Stimulated activated CD4-positive, alpha-beta T cell treated with anti-CD3 and anti-CD28 coated beads, Interleukin-4, amount 100 ng/mL, for 48 hours (primary cell): ENCODE measurements at places on chromosomes 11 and 22.
A peak's percentile ranks its signal among the peaks of the same experiment; 100 is the strongest.

DNA sequence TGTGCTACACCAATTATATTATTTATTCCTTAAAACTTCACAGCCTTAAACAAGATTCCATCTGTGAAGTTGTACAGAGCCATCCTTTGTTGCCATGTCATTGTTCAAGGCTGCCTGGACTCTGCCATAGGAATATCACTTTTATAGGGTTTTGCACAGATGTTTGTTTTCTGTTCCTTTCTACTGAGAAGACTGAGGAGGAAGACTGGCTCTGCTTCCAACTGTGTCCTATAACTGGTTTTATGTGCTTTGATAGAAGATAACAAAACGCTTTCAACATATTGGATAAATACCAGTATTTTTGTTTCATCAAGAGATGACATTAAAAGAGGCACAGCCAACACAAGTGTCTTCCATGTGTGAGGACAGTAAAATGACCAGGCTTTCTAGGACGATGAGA lies 120.6 kb downstream of the CD44 start:
- no peak for DNase-seq

DNA sequence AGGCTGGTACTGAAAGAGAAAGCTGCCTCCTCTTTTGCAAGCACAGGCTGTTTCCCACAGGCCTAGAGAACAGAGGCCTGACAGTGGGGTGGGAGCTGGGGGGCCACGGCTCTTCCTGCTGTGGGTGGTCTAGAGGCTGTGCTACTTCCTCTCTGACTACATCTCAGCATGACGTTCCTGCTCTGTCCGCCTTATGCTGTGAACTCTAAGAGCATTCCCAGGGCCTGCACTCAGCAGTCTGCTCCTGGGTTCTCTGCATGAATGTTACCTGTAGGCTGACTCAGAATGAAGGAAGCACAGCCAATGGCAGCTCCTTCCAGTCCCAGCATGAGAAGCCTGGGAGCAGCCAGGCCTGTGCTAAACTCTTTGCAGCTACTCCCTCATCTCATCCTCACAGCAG lies 534.3 kb downstream of the NTM start:
- no peak for DNase-seq

- DNase-seq, result no peak
Observed at GRCh38 chr11:66012371-66012945, 650 bp downstream of the CST6 start.

GRCh38 chr11:95308512-95309035 lies 77.6 kb upstream of the SESN3 start:
- DNase-seq, result no peak

DNA sequence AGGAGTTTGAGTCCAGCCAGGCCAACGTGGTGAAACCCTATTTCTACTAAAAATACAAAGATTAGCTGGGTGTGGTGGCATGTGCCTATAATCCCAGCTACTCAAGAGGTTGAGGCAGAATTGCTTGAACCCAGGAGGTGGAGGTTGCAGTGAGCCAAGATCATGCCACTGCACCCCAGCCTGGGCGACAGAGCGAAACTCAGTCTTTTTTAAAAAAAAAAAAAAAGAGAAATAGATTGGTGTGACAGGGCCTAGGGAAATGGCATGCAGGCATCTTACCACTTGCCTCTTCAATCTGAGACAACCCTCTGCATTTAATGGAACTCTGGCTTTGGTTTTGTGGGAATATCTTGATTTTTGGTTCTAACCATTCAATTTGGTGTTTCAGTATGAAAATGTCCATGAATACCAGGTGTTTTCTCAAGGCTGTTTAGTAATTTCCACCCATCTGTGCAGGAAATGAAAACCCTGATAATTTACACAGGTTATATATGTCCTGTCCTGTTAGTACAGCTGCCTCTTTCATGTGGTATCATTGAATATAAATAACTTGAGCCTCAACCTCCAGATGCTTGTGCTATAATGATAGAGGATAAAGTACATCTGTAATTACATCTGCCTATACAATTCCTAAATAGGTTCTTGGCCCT lies 8.4 kb downstream of the XBP1 start:
- no peak for DNase-seq

DNA sequence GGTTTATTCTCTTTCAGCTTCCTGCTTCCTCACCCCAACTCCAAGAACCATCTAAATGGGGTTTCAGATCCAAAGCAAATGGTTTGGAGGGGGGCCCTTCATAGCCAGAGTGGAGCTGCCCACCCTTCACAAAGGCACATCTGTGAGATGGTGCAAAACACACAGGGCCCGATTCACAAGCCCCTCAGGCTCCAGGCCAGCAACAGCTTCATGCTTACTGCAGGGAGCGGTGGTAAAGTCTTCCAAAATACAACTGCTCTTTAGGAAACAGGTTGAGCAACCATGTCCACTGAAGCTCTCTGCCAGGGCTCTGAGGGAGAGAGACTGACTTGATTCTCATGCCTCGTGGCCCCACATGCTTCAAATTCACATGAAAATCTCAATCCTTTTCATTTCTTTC lies 213.0 kb upstream of the NARS2 start:
- DNase-seq, result no peak

- DNase-seq, result no peak
Observed at GRCh38 chr22:19599626-19600243, 75.5 kb upstream of the CLDN5 start.

DNA sequence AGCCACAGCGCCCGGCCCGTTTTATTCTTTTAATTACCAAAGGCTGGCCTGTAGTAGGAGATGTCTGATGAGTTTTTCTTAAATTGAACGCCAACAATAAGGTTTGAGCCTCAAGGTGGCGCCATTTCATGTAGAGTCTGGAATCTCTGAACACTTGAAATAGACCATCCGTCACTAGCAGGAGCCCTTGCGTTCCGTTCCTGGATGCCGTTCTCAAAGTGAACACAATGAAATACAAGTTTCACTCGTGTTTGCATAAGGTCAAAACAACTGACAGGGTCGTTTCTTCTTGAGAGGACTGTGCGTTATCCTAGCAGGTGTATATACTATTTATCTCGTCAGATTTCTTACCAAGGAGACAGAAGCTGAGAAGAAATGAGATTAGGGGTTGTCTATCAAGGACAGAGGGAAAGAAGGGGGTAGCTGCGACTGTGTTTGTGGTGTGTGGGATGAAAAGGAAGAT lies 18.7 kb upstream of the SCGB1D1 start:
- DNase-seq, result peak; percentile 73

- no peak for DNase-seq
Observed at GRCh38 chr22:47162865-47163264, 400.4 kb downstream of the TBC1D22A start.

GRCh38 chr11:83970061-83970671 lies 684.0 kb upstream of the CCDC90B start:
- no peak for DNase-seq

GRCh38 chr22:22026157-22026831 lies 43.7 kb upstream of the TOP3B start:
- no peak for DNase-seq

DNA sequence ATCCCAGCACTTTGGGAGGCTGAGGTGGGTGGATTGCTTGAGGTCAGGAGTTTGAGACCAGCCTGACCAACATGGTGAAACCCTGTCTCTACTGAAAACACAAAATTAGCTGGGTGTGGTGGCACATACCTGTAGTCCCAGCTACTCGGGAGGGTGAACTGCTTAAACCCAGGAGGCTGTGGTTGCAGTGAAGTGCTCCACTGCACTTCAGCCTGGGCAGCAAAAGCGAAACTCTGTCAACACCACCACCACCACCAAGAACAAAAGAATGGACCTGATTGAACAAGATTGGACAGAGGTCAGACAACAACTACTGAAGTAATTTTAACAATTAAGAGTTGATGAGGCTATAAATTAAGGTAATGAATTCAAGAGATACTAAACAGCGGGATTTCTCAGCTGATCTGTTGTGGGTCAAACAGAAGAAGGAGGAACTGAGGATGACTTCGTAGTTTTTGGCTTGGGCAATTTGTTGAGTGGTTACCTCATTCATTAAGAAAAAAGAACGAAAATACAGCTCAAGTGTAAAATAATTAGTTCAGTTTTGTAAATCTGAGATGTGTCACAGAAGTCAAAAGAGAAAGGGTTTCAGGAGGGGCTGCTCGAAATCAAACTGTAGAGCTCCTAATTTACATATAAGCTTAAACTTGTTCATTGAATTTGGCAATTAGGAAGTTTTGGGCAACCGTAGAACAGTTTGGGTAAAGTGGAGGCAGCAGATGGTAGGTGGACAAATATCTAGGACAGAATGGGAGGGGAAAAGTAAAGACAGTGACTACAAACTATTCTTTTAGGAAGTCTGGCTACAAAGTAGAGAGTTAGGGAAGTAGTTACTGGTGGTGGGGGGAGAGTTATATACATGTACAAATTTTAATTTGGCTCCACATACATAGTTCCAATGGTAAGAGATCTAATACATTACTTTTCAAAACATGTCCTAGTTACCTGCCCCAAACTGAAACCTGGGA lies 4.5 kb downstream of the IL18 start:
- DNase-seq, result no peak

DNA sequence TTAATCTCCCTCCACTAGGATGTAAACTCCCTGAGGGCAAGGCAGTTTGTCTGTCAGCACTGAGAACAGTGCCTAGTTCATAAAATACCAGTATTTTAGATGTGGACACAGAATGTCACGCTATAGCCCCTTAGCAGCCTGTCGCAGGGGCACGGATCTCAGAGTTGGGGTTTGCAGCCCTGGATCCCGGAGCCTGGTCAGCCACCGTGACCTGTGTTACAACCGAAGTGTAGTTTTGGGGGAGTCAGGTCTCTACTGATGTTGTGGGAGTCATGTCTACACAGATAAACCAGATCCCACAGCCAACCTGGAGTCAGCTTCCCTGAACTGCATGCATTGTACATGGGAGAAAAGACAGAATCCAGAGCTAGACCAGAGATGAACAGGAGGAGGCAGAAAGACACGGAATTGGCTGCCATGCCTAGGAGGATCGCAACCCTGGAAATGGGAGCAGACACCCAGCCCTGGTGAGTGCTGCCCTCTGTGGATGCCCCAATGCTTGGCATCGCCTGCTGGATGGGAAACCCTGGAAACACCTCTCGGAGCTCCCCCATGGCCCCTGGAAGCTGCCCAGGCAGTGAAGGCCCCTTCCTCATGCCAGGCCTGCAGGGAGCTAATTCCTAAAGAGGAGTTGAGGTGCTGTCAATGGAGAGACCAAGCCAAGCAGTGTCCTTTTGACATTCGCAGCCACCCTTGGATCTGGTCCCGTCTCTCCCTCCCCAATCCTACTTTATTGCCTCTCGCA lies 851.3 kb downstream of the TBC1D22A start:
- no peak for DNase-seq

DNA sequence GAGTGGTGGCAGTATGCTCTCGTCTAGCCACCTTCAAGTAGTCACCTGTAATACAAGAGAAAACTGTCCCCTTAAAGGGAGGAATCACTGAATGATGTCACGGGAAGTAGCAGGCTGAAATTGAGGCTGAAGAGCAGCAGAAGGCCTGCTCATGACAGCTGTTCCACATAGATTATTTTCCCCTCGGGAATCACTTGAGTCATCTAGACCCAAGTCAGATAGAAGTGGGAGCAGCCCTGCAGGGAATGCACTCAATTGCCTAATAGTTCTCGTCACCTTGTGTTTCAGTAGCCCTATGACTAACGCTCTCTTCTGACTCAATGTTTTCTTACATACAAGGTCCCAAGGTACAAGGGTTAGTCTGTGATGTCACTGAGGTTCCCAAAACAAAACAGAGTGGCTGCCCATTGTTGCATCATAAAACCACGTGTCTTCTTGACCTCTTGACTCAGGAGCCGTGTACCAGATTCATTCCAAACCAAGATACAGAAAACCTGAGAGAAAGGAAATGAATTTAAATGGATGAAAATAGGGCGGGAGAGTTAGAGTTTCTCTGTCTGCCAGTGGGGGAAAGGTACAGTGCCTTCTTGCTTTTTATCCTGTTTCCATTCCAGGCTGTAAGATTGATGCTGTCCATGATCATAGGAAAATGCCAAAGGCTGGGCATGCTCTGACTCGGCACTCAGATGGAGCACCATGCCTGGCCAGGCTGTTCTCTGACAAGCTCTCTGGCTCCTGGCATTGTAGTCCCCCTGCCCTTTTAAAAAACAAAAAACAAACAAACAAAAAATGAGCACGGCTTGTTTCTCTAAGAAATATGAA lies 21.6 kb upstream of the C11orf96 start:
- no peak for DNase-seq

DNA sequence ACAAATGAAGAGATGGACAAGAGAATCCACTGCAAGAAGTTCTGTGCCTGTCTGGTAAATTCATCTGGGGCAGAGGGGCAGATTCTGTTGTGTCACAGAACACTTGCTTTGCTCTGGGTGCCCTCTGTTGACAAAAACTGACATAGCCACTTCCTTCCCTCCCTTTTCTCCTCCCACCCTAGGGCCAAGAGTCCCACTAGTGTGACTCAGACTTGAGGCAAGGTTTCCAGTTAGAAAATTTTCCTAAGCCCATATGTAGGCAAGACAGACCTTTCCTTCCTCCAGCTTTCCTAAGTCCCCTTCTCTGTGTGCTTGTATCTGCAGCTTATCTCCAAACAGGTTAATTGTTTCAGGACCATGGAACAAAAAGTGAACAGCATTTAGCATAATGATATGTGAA lies 106.8 kb downstream of the RBFOX2 start:
- DNase-seq, result no peak

GRCh38 chr11:100592619-100593260 lies 94.3 kb upstream of the ARHGAP42 start:
- DNase-seq, result no peak

DNA sequence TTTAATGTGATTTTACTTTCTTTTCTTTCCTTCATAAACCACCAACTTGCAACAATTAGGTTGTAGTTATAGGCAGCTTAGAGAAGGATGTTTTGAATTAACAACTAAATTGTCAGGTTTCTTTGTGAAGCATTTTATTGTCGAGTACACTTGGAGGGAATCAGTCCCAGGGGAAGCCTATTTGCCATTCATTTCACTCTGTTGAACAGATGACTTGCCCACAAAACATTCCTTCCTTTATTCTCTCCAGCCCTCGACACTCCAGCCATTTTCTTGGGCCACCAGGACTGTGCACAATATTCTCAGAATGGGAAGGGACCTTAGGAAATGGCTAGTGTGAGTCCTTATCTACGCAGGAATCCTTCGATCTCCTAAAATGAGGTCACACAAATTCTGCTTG lies 620.6 kb downstream of the SOX6 start:
- no peak for DNase-seq

GRCh38 chr11:107018902-107019493 lies 722 bp upstream of the GUCY1A2 start:
- no peak for DNase-seq

GRCh38 chr11:66467034-66467659 lies 442 bp downstream of the PELI3 start:
- DNase-seq, result peak; percentile 30
